ENCODE measurements at places on chromosomes 3 and 15.
A peak's percentile ranks its signal among the peaks of the same experiment; 100 is the strongest.

- DNase-seq, result no peak
Measured at GRCh38 chr3:12611117-12611516, 52.8 kb downstream of the RAF1 start.

DNA sequence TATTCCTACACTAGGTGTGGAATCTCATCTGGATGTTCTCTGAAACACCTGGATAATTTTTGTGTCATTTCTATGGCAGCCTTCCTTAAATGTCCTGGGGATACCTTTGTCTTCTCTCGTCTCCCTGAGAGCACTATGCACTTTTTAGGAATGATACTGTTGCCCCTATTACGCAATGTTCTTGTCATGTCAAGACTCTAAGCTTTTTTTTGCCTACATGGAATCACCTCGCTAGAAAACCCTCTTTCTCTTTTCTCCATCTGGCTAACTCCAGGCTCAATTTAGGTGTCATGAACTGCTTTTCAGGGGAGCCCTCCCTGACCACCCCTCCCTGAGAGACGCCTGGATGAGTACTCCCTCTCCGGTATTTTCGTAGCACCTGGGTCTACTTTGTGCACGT, 81.3 kb downstream of the SOX2 start:
- DNase-seq, result no peak

GRCh38 chr3:116051040-116051439, 394.2 kb downstream of the LSAMP start:
- no peak for DNase-seq

- DNase-seq, result no peak
Measured at GRCh38 chr15:41997845-41998244, 23.0 kb downstream of the PLA2G4E start.

DNA sequence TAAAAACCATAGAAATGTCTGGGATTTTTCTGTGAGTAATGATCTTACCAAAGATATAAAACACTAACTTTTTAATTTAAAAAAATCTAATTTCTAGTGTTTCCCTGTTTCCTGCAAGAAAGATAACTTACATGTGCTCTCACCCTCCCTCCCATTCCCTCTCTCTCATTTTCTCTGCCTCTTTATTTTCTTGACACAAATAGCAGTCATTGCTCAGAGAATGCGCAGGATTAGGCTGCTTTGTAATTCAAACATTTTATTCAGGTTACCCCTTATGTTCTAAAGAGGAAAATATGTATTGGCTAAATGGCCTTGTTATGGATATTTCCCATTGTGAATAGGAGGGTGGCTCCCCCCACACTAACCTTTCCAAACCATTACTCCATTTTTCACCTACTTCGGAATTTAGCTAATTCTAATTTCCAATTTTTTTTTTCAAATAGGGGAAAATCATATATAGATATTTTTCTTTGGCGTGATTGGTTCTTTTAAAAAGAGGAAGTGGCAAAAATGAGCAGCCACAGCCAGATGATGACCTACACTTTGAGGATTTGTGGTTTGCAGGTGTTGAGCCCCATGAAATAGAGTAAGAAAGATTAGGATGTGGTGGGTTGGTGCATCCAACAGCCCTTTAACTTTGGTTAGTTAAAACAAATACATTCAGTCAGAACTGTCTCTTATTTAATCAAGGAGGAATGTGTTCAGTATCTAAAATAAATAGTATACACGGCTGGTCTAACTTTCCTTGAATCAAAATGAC, 554.4 kb downstream of the IGSF11 start:
- no peak for DNase-seq

DNA sequence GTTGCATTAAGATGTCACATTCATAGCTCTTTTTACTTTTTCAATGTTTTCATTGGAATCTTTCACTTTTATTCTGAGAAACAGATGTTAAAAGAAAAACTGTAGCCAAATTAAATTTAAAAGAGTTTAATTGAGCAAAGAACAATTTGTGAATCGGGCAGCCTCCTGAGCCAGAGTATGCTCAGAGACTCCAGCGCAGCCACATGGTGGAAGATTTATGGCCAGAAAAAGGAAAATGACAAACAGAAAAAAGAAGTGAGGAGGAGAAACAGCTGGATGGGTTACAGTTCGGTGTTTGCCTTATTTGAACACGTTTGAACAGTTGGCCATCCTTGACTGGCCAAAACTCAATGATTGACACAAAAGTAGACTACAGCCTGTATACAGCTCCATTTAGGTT, 33.8 kb upstream of the RAB11A start:
- DNase-seq, result no peak

GRCh38 chr3:49717211-49717958, 2.1 kb downstream of the AMIGO3 start:
- DNase-seq, result no peak

GRCh38 chr3:4514321-4514720, 21.2 kb downstream of the ITPR1 start:
- no peak for DNase-seq

- no peak for DNase-seq
Measured at GRCh38 chr15:87741350-87741749, 515.2 kb downstream of the NTRK3 start.

- DNase-seq, result no peak
Measured at GRCh38 chr3:194690501-194691372, 5.1 kb downstream of the FAM43A start.

GRCh38 chr15:99716540-99717095, 16.6 kb downstream of the LYSMD4 start:
- DNase-seq, result no peak

DNA sequence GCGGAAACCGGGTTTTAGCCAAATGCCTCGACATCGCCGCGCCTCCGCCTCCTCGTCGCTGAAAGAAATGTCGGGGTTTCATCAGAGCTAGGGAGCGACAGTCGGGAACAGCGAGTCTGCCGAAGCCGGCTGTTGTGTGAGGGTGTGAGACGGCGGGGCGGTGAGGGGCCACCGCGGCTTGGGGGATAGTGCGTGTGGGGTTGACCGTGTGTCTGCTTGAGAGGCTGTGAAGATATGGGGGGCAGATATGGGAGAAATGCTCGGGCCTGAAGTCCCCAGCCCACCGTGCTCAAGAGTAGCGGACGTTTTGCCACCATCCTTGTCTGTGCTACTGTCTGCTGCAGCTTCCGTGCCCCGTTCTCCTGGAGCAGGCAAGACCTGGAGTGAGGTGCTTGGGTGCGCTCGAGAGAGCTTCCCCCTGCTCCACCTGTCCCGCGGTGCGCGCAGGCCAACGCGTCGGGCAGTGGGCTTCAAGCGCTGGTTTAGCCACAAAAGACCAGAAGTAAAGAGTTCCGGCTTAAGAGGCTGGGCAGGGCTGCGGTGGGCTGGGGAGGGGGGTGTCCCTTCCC, 716 bp upstream of the ISLR2 start:
- DNase-seq, result no peak

- DNase-seq, result no peak
Measured at GRCh38 chr3:71492974-71493771, 90.4 kb downstream of the FOXP1 start.

DNA sequence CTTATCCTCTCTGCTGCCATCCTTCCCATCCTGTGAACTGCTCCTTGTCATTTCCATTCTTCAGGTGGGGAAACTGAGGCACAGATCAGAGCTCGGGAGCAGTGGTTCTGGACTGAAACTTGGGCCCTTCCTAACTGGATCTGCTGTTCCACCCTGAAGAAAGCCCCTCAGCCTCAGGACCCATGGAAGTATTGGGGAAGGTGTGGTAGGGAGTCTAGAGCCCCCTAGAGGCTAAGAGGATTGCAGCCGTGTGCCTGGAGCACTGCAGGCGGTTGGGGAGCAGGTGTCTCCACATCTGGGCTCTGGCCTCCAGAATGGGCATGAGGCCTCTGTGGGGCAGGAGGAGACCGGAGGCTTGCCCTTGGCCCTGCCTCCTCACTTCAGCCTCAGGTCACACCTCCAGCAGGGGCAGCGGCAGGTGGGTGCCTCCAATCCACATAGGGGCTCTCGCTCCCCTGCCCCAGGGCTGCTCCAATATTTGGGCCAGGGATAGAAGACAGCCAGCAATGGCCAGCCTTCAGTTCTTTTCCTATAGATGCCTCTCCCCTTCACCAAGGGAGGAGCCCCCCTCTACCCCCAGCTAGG, 28.1 kb downstream of the DNAJB8 start:
- DNase-seq, result no peak

DNA sequence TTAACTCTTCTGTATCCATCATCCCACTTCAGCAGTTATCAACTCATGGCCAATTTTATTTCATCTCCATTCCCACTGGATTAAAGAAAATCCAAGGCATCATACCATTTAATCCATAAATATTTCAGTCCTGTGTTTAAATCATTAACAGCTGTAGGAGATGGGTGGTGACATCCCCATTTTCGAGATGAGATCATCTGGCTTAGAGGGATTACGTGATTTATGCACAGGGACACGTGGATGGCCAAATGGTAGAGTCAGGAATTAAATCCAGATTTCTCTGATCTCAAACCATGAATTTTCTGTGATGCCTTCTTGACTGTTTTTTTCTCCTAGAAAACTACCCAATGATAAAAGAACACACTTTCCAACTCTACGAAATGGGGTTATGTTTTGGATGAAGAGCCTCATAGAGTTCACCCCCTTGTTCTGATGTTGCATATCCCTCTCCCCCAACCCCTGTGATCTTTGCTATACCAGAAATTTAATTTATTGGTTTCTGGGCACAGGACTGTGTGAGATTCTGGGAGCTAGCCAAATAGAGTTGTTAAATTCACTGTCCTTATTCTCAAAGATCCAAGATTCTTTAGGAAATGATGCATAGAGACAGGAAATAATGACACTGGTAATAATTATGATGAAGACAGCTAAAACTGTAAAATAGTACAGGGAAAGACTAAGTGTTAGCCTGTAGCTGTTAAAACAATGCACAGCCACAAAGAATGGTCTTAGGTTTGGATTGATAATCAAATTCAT, 7.4 kb downstream of the ZNF589 start:
- DNase-seq, result no peak

- DNase-seq, result peak; percentile 63
Measured at GRCh38 chr3:183385698-183386613, 42.5 kb downstream of the MCF2L2 start.

- DNase-seq, result no peak
Measured at GRCh38 chr15:61784734-61785133, 275.5 kb downstream of the VPS13C start.

DNA sequence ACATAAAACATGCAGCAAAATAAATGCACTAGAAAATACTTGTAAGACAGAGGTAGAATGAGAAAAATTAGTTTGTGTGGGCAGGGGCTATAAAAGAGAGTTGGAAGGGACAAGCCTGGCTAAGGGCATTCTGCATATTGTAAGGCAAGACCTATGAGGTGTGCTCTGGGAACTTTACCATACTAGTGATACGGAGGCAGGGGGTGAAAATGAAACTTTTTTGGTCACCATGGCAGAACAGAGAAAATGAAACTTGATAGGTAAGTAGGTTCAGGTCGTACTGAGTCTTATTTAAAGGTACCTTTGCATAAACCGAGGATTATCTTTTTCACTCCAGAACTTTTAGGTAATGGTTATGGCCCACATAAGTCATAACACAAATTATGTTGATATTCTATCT, 74.7 kb upstream of the ACKR4 start:
- no peak for DNase-seq

- no peak for DNase-seq
Measured at GRCh38 chr3:38102444-38102814, 34.5 kb downstream of the ACAA1 start.

- DNase-seq, result peak; percentile 22
Measured at GRCh38 chr3:56783644-56784447, 17.9 kb downstream of the ARHGEF3 start.

GRCh38 chr15:52730173-52730572, 51.0 kb upstream of the ATOSA start:
- peak; percentile 11 for DNase-seq

- no peak for DNase-seq
Measured at GRCh38 chr3:101084404-101084803, 91.2 kb upstream of the ABI3BP start.

- no peak for DNase-seq
Measured at GRCh38 chr3:21647961-21648360, 103.0 kb downstream of the ZNF385D start.

GRCh38 chr3:122789585-122790273, 3.9 kb downstream of the HSPBAP1 start:
- DNase-seq, result no peak

GRCh38 chr3:65342084-65342683, 654.4 kb upstream of the ADAMTS9 start:
- peak; percentile 26 for DNase-seq

GRCh38 chr3:64552160-64552559, 135.6 kb downstream of the ADAMTS9 start:
- DNase-seq, result no peak

GRCh38 chr3:87161013-87161412, 66.1 kb upstream of the CHMP2B start:
- DNase-seq, result no peak

- no peak for DNase-seq
Measured at GRCh38 chr15:99721104-99721778, 12.0 kb downstream of the LYSMD4 start.

- DNase-seq, result no peak
Measured at GRCh38 chr15:90716317-90716975, 700 bp upstream of the BLM start.

DNA sequence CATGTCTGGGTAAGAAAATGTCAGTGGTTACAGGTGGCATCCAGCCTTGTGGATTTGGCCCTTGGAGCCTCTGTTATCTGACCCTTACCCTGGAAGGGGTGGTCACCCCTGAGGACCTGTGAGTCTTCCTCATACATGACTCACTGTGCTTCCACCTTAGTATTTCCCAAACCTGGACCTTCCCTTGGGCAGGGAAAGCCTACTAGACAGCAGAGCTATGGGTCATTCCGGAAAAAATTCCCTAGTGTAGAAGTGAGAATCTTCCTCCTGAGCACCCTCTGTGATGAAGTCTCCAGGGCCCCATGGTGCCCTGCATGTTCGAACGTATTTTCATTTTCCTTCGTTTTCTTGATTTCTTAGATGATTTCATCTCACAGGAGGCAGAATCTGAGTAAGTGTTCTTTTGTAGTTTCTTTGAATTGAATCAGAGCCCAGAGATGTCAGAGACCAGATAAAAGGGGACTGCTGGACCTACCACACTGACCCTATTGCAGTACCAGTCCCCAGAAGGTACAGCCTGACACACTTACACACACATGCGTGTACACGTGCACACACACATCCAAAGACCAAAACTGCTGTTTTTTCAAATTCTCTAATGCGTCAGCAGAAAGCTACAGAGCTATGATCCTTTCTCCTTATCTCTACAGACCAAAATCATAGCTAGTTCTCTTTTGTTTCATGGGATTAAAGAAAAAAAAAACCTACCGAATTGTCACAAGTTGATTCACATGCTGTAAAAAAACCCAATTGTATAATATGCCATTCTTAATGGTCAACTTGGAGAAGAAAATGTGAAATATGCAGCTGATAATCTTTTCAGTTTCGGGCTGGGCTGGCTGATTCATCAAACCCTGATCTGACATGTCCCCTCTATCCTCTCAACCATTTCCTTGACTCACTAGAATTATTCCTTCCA, 50.5 kb upstream of the ARHGEF3 start:
- DNase-seq, result peak; percentile 23

DNA sequence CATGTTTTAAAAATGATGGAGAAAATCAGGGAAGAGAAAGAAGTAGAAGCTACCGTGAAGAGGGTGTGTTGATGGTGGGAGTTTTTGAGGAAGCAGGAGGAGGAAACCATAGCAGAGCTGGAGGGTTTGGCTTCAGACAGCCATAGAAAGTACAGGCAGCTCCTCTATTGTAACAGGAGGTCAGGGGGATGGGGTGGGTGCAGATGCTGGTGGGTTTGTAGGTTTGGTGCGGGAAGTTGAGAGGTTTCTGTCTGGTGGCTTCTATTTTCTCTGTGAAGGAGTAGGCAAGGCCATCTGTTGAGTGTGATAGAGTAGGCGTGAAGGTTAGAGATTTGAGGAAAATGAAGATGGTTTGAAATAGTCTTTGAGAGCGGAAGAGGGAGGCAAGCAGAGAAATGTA, 97.7 kb upstream of the TBC1D5 start:
- DNase-seq, result no peak
